ENCODE measurements at places on chromosomes 16 and 17. TPM values are rescaled to one million over a fixed set of nuclear protein-coding genes. Genes with fewer than 3 reads are reported as not detected.

ZCCHC14 gene
- 7.9 TPM for polyA plus RNA-seq

MYADML2 gene
- not detected for polyA plus RNA-seq

GRCh38 chr16:4574919-4575705 is 19.0 kb downstream of the C16orf96 start:
- DNase-seq: no peak

DNA sequence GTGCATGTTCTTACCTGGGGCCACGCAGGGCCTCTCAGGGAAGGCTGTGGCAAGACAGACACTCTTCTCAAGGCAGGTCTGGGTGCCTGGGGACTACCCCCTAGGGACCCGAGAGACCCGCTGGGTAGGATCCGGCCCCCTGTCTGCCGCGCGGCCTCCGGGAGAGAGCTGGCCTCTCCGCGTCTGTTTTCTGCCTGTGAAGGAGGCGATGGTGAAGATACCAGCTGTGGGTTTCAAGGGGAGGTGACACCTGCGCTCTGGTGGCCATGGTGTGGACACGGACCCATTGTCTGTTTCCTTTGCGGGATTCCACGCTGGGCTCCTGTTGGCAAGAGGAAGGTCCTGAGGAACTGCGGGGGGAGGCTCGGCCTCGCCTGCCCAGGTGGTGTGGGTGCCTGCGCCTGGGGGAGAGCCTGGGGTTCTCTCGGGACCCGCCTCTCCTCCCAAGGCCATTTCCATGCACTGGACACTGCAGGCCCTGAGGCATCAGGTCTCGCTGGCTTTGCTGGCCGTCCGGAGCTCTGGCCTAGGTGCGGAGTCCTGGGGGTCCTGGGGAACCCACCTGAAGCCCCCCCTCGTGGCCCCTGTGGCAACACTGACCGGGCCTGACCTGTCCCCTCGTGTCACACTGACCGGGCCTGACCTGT is 12.2 kb upstream of the METRNL start:
- no peak for DNase-seq

- no peak for DNase-seq
Observed at GRCh38 chr17:82193520-82194220, 19.0 kb downstream of the CCDC57 start.
